Natural killer cell treated with Interleukin-12 subunit alpha and Interleukin-12 subunit beta and Interleukin-15 and Interleukin-18, amount 100 ng/mL, for 72 hours (primary cell): ENCODE measurements at places on chromosomes 11 and 22. TPM values are rescaled to one million over a fixed set of nuclear protein-coding genes. Genes with fewer than 3 reads are reported as not detected.

- DNase-seq = no peak
Observed at GRCh38 chr11:34349882-34350281, 7.9 kb downstream of the ABTB2 start.

DNA sequence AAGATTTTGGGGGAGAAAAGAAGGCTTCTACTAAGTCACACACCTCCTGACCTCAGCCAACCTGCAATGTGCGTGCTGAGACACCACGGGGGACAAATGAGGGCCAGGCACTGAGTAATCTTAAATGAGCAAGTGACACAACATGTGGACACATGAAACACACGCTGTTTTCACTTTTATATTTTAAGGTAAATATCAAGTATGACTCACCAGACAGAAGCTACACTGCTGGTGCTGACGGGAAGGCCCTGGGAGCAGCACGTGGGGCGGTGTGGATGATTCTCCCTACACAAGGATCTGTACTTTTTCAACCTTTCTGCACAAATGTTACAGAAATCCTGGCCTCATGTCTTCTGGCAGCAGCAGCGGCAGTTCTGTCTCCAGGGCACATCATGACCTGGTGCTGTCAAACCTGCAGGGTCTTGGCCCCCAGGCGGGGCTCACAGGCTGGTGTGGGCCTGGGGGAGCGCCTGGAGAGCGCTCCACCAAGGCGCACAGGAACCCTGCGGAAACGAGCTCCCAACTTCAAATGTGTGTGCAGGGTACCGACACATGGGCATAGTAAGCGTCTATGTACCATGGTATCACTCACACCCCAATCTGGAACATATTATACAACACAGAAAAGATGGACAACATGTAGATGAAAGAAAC, 61.7 kb downstream of the DGCR2 start:
- DNase-seq = no peak

DNA sequence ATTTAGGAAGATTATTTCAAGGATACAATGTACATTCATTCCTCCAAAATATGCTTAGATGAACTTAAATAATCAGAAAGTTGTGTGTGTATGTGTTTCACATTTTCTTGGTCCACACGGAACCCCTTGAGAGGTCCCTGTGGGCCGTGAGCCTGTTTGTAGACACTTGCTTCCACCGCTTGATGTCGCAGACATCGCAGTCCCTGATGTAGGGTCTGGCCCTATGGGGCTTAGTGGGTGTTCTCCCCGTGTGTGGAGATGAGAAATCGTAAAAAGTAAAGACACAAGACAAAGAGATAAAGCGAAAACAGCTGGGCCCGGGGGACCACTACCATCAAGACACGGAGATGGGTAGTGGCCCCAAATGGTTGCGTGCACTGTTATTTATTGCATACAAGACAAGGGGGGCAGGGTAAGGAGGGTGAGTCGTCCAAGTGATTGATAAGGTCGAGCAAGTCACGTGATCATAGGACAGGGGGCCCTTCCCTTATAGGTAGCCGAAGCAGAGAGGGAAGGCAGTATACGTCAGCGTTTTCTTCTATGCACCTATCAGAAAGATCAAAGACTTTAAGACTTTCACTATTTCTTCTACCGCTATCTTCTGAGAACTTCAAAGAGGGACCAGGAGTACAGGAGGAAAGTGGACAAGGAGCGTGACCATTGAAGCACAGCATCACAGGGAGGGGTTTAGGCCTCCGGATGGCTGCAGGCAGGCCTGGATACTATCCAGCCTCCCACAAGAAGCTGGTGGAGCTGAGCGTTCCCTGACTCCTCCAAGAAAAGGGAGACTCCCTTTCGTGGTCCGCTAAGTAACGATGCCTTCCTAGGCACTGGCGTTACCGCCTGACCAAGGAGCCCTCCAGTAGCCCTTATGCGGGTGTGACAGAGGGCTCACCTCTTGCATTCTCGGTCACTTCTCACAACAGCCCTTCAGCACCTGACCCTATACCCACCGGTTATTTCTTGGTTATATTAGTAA, 1.2 kb upstream of the APOBEC3C start:
- peak; percentile 54 for DNase-seq

DNA sequence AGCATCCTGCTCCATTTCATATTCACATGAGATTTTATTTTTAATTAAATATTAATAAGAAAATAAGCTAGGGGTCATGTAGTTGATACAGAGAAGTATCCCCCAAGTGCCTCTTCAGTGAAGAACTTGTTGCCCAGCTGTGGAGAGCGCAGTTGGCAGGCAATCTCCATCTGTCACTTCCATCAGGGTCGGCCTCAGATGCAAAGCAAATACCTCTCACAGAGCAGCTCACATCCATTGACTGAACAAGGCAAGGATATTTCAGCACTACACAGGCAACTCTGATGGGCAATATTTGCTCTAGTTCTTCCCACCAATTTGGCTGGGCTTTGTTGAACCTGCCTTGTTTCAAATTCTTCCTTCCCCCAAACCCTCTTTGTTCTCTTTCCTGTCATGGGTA, 129.4 kb downstream of the NOX4 start:
- DNase-seq = no peak

- DNase-seq = no peak
Observed at GRCh38 chr11:77026743-77027142, 7.5 kb upstream of the B3GNT6 start.

The OR52W1 gene
- not detected for total RNA-seq
